ENCODE measurements at places on chromosomes 1 and 21.
A peak's percentile ranks its signal among the peaks of the same experiment; 100 is the strongest.

- peak; percentile 53 for DNase-seq
These were observed 49.4 kb upstream of the FASLG start for GRCh38 chr1:172609528-172609927.

DNA sequence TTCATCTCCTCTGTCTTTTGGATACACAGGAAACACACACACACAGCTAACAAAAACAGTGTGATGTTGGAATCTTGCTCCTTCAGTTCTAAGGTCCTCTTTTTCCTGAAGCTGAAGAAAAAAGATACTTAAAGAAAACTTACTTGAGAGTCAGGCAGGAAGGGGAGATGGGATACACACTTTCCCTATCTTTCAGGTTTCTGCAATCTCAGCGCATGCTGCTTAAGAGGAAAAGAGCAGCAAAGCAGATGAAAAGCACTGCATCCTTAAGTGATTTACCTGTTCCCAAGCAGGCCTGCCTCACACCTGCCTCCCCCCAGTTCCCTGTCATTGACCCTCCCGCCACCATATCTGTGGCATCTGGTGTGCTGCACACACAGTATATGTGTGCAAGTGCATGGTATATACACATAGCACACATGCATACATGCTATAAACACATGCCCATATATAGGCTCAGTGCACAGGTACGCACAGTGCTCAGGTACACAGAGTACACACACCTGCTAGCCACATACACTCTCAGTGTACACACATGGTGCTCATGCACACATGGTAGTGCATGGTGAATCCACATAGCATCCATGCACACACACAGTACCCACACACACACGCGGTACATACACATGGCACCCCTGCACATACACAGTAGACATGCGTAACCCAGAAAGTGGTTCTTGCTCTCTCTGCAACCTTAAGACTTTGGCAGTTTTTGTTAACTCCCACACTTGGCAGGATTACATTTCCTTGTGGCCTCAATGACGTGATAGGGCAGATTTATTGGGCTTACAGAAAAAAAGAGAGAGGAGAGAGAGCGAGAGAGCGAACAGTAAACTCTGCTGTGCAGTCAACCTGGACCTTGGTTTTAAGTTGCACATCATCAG is 166.9 kb downstream of the TOMM20 start:
- DNase-seq: no peak

- DNase-seq: no peak
These were observed 34.7 kb upstream of the SNX27 start for GRCh38 chr1:151577173-151577572.

DNA sequence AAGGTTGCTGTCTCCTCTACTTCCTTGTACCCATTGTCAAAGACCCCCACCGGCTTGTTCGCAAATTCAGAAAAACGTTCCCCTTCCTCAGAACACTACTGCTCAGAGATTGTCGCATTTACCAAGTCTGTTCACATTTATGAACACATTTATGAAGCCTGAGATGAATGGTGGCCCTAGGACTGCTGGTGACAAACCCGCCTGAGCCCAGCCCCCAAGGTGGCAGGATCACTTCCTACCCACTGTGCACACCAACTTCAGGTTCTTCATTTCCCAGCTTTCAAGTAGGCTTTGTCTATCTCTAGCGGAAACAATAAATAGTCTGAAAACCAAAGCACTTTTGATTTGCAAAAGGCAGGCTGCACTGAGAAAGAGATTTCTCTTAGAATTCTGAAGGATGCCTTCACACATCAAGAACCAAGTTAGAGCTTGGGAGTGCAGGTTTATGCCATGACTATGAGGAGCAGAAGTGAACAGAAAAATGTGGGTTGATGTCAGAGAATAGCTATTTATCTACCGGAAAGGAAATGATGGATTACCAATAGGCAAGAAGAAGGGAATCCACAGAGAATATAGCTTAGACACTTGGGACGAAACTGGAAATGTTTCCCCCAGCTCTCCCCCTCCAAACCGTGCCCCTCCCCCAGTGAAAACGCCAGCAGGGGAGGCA is 200.5 kb downstream of the TOMM20 start:
- DNase-seq: peak; percentile 21

DNA sequence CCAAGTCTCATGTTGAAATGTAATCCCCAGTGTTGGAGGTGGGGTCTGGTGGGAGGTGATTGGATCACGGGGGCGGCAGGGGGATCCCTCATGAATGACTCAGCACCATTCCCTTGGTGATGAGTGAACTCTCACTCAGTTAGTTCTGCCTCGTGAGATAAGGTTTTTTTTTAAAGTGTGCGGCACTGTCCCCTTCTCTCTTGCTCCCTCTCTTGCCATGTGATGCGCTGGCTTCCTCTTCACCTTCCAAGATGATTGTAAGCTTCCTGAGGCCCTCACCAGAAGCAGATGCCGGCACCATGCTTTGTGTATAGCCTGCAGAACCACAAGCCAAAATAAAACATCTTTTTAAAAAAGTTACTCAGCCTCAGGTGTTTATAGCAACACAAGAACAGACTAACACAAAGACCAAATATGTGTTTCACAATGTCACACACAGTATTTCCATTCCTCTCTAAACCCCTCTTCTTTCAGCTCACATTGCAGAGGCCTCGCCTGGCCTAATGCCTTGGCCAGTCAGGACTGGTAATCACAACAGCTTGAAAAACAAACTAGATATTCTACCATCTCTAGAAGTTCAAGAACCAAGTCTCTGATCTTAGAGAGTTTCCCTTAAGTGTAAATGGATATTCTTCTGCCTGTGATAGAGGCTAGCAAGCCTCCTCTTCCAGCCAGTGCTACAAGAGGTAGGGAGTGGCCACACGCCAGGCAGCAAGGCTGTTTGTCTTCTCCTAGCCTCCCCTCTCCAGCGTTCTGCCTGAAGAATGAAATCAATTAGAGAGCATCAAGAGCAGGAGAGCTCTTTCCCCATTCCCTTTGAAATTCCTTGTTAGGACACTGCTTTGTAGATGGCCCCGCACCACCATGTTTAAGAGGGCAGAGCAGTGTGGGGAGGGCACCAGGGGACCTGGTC is 19.6 kb upstream of the RAP1A start:
- no peak for DNase-seq

GRCh38 chr1:111082421-111083203 is 57.3 kb downstream of the DRAM2 start:
- DNase-seq: no peak
